Anterior cingulate cortex (tissue), 58 donors: ENCODE measurements at places on chromosomes 6 and 20.

- DNase-seq = no peak
Observed at GRCh38 chr6:142238881-142239280, 62.9 kb upstream of the ADGRG6 start.

DNA sequence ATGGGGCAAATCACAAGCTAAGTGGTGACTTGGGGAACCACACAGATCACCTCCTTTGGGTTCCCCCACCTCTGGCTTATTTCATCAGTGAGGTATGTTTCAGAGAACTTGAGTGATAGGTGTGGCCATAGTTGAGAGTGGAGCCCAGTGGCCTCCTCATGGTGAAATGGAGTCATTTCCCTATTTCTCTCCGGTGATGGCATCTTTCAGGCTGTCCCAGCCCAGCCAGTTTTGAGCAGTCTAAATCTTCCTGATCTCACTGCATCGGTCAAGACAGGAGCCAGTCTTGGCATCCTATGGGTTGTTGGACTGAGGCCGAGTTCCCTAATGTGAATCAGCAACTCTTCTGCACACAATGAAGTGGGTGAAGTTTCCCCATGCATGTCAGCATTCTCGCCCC lies 132.4 kb downstream of the EYA2 start:
- no peak for DNase-seq

- DNase-seq = no peak
Observed at GRCh38 chr20:10402938-10403608, 30.9 kb downstream of the MKKS start.

DNA sequence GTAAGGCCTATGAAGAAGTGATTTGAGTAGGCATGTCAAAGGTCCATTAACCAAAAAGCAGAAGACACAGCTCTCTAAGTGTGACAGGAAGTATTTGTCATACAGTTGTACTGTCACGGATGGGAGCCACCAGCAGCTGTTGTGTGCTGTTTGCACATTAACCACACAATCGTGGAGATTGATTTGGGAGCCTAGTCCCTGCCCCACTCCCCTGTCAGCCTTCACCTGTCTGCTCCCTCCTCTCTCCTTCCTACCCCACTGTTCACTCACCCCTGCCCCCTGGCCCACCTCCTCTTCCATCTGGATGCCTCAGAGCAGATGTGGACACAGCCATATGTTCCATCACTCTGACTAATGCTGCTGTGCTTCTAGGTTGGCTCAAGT lies 124.7 kb upstream of the SPACA1 start:
- DNase-seq = no peak

GRCh38 chr6:71855406-71855805 lies 30.9 kb upstream of the RIMS1 start:
- no peak for DNase-seq

DNA sequence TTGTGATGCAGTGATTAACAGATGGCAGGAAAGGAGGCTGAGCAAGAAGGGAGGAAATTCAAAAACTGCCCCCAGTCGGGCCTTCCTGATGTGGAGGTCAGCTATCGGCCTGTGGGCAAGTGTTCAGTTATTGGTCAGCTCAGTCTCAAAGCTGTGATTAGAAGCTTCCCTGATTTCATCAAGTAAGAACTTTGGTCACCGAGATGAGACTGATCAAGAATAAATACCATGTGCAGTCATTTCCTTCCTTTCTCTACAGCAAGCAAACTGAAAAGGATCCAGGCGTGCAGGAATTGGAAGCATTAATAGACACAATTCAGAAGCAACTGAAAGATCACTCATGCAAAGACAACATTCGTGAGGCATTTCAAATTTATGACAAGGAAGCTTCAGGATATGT lies 69.7 kb downstream of the EFHC1 start:
- no peak for DNase-seq
